ENCODE measurements at places on chromosomes 2 and 18.

GRCh38 chr18:35582899-35583558, 1.5 kb downstream of the GALNT1 start:
- DNase-seq = no peak

DNA sequence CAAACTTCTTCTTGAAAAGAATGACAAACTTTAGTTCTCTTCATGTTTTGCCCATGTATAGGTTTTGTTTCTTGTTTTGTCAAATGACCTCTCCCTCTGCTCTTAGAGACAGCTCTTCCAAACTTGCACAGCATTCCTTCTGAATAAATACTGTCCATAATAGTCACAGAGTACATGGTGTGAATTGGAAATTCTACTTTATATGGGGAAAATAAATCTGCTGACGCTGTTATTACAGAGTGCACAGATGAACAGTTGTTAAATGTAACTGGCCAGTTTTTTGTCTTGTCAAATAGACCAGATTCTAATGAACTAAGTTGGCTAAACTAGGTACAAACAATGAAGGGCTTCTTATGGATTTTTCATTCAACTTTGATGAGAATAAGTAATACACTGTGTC, 115.8 kb upstream of the DTNA start:
- DNase-seq = no peak

- DNase-seq = no peak
Observed at GRCh38 chr18:12598181-12598930, 59.6 kb downstream of the SPIRE1 start.

DNA sequence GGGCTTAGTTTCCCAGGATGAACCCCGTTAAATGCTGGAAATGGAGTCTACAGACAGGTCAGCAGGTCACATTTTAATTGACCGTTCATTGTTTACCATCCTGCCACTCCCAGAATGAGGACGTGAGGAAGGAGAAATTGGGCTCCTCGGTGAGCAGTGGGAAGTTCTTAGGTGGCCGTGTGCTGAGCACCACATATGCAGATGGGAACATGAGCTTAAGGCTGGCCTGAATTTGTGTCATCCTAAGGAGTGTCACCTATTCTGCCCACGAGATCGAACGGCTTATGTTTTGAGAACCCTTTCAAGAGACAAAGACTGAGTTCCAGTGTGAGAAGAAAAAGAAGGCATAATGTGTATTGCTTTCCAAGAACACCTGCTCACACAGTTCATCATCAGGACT, 234.4 kb upstream of the PXDN start:
- no peak for DNase-seq

GRCh38 chr2:235843591-235844395, 324.4 kb downstream of the GBX2 start:
- no peak for DNase-seq

- DNase-seq = no peak
Observed at GRCh38 chr2:152942940-152943440, 224.6 kb downstream of the ARL6IP6 start.

DNA sequence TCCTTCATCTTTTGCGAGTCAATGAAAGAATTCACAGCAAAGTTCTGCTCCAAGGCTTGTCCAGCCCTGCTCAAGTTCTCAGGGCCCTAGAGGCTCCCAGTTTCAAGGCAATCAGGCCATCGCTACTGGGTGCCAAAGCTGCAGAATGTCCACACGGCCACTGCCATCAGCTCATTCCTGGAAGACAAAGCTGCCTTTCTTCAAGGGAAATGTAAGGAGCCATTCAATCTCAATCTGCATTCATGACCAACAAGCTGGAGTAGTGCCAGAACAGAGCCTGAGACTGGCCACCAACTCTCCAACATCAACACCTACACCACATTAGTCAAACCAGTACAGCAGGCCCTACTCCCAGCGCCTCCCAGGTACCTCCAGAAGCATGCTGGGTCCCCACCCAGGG, 202.2 kb downstream of the TCF4 start:
- DNase-seq = no peak

DNA sequence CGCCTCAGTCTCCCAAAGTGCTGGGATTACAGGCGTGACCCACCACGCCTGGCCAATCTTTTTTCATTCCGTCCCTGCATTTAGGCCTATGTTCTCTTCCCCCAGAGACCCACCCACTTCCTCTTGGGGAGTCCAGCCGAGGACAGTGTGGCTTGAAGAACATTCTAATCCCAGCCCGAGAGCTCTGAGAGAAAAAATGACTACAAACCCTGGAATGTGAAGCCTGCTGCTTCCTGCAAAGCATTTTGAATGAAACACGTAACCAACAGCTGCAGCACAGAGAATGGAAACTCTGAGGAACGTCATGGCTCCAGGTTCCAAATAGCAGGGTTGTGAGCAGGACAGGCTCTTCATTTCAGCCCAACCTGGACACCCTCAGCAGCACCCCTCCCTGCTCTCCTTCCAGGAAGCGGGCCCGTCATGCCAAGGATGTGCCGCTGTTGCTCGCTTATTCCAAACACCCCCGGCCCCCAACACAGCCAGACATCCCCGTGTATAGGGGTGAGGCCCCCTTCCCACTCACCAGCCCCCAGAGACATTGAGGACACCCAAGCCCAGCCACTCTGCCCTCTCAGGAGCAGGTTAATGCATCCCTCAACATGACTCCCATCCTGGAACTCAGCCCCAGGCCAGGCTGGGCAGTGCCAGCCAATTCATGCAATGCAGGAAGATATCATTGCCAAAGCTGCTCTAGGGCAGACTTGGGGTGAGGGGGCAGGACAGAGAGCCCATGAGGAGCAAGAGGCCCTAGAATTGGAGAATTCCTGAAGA, 139.8 kb downstream of the ZFP36L2 start:
- DNase-seq = no peak

DNA sequence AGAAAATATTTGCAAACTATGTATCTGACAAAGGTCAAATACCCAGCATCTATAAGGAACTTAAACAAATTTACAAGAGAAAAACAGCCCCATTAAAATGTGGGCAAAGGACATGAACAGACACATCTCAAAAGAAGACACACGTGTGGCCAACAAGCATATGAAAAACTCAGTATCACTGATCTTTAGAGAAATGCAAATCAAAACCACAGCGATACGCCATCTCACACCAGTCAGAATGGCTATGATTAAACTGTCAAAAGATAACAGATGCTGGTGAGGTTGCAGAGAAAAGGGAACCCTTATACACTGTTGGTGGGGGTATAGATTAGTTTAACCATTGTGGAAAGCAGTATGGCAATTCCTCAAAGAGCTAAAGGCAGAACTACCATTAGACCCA, 64.3 kb upstream of the RBMS1 start:
- DNase-seq = no peak

DNA sequence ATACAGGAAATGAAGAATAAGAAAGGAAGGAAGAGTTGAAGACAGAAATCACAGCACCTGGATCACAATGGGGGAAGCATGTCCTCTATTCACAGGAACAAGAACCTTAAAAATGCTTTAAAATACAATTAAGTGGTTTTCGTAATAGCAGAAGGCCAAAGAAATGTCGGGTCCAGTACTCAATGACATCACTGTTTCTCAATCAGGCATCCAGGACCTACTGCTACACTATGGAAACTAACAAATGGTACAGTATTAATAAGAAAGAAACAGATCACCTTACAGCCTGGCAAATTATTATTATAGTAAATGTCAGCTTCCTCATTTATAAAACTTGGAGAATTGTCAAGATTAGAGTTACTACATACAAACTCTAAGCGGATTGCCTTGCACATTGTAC, 15.8 kb downstream of the HNRNPLL start:
- DNase-seq = no peak

GRCh38 chr2:105808423-105809096, 63.8 kb downstream of the NCK2 start:
- DNase-seq = no peak

DNA sequence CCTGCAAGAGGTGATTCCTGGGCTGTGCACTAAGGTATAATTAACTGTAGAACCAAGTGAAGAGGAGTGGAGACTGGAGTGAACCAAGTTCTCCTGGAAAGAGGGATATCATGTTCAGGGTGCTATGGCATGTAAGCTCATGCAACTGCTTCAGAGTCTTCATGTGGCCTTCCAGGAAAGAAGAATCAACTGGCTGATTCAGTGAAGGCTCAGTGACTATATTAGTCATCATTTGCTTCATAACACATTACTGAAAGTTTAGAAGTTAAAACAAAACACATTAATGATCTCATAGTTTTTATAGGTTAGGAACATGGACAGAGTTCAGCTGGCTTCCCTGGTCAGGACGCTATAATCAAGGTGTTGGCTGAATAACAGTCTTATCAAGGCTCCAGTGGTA, 1200.8 kb upstream of the GYPC start:
- DNase-seq = no peak

GRCh38 chr18:45785134-45785533, 40.3 kb upstream of the SIGLEC15 start:
- no peak for DNase-seq

- DNase-seq = no peak
Observed at GRCh38 chr18:68847219-68847837, 49.4 kb downstream of the CCDC102B start.

DNA sequence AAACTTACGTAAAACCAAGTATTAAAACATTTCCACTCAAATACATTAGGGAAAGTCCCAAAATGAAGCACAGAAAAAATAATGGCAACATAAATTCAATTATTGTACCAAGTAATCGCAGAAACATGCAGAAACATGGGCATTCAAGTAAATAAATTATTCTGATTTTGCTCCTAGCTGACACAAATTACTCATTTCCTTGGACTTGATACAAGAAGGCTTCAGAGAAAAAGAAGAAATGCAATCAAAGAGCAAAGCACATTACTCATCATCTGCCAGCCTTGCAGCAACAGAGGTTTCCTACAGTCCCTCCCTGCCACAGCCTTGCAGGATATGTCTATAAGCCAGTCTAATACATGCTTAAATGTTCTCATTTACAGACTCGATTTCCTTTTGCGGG, 439.8 kb upstream of the LYPD1 start:
- DNase-seq = no peak

DNA sequence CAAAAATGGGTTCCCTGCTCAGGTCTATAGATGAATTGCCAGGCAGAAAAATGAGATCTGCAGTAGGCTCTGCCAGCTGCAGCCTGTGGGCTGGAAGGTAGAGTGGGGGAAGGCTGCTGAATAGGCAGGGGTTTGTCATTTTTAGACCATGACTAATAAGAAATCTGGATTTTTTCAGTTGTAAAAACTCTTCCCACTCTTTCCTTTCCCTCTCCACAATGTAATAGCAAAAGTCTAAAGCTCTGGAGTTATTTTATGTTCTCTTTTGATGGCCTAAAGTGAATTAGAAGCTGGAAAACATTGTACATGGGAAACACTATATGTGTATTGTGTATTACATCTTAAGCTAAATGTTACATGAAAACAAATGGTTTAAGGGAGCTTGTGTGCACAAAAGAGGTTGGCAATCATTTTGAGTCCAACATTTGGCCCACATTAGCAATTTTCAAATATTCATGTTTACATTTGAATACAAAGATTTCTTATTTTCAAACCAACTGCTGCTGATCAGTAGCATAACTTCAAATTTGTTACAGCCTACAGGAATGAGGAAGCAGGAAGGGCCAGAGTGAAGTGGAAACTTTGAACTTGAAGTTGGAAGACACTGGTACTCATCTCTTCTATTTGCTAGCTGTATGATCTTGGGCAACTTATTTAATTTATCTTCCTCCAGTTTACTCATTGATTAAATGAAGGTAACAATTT, 407.1 kb downstream of the SLC4A3 start:
- DNase-seq = no peak

DNA sequence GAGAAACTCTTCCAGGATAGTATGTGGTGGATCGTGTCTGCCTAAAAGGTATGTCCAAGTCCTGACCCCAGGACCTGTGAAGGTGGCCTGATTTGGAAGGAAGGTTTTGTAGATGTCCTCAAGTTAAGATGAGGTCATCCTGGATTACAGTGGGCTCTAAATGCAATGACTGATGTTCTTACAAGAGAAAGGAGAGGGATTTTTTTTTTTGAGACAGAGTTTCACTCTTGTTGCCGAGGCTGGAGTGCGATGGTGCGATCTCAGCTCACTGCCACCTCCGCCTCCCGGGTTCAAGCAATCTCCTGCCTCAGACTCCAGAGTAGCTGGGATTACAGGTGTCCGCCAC, 19.9 kb downstream of the MBP start:
- DNase-seq = no peak
